Stimulated activated CD4-positive, alpha-beta T cell treated with anti-CD3 and anti-CD28 coated beads, TNF-alpha, amount 100 ng/mL, for 24 hours (primary cell): ENCODE measurements at places on chromosomes 7 and 10.

DNA sequence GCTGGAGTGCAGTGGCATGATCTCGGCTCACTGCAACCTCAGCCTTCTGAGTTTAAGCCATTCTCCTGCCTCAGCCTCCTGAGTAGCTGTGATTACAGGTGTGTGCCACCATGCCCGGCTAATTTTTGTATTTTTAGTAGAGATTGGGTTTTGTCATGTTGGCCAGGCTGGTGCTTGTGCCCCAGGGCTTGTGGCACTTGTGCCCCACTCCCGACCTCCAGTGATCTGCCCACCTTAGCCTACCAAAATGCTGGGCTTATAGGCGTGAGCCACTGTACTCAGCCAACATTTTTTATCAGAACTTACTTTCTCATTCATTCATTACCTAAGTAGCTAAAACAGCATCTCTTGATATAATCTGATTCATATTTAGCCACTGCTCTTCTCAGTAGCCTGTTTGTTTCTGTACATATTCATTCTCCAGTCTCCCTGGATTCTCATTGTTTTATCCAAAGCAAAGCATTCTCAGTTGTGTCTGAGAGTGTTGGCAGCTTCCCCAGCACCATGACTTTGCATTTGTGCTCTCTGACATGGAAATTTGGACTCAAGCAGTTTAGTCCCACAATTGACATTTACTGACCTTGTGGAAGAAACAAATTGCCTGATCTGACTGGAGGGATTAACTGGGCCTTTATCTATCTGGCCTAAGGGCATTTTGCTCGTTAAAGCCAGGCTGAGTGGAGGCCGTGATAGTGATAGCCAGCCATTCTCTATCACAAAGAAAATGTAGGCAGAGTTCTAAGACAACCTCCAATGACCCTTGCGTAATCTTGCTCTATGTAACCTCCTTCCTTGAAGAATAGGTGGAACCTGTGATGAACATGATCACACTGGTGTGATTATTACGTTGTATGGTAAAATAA is 44.9 kb downstream of the AKR1B15 start:
- no peak for DNase-seq

DNA sequence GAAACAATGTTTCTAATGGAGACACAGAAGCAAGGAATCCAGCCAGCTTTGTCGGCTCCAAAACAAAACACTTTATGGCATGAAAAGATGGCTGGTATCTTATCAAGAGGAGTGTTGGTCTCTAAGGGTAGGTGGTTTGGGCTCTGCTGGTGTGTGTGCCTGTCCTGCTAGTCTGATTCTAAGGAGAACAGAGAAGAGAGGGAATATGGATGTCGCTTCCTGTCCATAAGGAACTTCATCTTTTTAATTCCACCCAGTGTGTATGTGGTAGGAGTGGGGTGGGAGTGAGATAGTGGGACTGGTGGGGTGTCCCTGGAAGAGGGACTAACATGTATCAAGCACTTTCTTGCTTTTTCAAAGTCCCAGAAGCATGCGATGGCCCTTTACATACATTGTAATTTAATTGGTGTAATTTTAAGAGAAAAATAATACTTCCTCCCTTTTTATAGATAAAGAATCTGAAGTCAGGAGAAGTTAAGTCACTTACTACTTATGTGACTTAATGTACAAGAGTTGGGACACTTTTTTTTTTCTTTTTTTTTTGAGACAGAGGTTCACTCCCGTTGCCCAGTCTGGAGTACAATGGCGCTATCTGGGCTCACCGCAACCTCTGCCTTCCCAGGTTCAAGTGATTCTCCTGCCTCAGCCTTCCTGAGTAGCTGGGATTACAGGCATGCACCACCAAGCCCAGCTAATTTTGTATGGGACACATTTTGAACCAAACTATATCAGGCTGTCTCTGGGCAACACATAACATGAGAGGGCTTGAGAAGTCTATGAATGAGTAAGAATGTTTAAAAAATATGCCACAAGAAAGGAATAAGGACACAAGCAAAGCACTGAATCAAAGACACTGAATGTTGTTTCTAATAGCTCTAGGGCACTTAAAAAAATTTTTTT is 18.8 kb downstream of the NT5C3A start:
- no peak for DNase-seq

DNA sequence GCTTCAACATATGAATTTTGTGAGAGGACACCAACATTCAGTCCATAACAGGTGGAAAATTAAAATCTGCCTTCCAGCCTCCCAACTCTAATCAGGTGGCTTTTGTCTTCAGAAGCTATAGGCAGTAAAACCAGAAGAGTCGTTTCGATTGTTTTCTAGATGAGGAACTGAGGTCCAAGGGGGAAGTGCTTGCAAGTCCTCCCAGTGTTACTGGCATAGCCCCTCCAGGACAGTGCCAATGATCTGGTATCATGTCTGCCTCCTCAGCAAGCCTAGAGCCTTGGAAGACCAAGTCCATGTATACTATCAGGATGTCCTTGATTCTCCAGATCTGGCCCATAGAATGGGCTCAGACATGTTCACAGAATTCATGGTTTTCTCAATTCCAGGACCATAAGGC is 16.9 kb downstream of the CYP26A1 start:
- DNase-seq, result no peak

- DNase-seq, result no peak
These were observed 35.4 kb downstream of the CTTNBP2 start for GRCh38 chr7:117837841-117838240.

DNA sequence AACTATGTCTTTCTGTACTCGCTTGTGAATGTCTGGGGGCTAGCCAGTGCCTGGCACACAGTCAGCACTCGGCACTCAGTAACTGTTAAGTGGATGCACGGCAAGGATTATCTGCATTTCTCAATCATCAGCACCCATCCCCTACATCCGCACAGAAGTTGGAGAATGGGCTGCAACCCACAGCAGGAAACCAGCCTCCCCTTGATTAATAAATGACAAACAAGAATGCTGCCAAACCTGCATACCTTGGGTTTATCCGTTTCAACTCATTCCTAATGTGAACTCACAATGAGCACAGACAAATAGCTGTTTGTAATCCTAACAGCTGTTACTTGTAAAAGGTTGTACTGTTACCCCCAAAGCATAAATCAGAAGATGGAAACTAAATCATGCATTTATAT is 28.9 kb downstream of the PPP1R3C start:
- no peak for DNase-seq
